ENCODE measurements at places on chromosomes 5 and 9.

DNA sequence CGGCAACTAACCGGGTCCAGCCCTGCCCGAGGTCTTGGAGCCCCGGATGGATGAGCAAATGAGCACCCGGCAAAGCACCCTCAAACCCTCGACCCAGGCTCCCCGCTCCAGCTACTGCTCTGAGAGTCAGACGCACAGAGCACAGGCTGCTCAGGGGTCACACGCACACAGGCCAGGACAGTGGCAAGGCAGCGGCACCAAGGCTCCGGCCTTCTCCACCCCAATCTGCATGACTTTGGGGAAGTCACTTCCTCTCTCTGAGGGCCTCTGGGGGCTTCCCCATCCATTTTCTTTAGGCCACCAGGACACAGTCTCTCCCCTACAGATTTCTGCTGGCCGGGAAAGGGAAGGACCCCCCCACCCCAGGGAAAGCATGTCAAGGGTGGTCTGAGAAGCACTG is 18.0 kb downstream of the LHX2 start:
- DNase-seq, result no peak

GRCh38 chr5:123367739-123368138 is 55.5 kb downstream of the CEP120 start:
- DNase-seq, result no peak

DNA sequence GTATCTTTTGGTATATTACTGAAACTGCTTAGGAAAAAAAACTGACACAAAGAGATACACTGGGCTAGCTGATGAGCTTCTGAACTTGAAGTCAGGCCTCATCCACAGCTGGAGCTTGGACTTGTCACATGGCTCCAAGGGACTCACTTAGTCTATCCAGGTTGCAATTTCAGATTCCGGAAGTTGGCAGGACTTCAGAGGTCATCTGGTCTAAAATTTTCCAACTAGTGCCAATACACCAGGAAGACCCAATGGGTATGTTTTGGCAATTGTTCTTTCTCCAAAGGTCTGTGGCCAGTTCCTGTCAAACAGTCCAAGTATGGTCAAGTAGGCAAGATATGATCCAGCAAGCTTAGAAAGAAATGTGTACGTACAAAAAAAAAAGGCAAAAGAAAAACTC is 36.7 kb downstream of the MRPS27 start:
- DNase-seq, result no peak

DNA sequence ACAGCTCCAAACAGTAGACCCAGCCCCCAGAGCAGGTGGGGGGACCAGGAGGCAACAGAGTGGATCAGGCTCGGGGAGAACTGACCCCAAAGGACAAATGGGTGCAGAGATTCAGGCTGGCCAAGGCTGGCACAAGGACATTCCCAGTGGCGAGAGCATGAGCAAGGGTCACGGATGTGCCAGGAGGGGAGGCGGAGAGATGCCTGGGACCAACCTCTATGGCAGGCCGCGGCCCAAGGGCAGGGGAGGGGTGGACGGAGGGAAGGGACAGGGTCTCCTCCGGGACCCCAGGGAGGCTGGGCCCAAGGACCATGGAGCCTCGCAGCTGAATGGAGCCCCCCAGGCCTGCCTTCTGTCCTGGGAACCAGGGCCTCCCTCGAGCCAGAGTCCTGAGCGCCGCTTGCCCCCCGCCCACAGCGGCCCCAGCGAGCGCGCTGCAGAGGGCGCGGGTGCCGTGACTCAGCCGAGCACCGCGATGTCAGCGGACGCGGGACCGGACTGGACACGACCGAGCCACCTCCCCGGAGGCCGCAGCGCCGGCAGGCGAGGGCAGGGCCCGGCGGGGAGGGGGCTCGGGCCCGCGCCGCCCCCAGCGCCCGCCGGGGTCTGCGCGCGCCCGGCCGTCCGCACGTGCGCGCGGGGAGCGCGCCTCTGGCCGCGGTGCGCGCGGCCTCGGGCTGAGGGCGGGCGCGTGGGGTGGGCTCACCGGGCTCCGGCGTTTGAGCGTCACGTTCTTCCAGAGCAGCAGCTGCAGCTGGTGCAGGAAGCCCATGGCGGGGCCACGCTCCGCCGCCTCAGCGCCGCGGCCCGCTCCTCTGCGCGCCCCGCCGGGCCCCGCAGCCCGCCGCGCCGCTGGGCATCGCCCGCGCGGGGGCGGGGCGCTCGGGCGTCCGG is at the start of gene ABCA2:
Gene ABCA2, minus strand, starts transcription at position 869 of the 894 bp plus-strand sequence. Its CDS starts 97 bp downstream, at position 772.
- DNase-seq, result no peak
